ENCODE measurements at places on chromosomes 16 and 17.

GRCh38 chr17:74639704-74640151, 16.2 kb upstream of the CD300E start:
- no peak for DNase-seq

DNA sequence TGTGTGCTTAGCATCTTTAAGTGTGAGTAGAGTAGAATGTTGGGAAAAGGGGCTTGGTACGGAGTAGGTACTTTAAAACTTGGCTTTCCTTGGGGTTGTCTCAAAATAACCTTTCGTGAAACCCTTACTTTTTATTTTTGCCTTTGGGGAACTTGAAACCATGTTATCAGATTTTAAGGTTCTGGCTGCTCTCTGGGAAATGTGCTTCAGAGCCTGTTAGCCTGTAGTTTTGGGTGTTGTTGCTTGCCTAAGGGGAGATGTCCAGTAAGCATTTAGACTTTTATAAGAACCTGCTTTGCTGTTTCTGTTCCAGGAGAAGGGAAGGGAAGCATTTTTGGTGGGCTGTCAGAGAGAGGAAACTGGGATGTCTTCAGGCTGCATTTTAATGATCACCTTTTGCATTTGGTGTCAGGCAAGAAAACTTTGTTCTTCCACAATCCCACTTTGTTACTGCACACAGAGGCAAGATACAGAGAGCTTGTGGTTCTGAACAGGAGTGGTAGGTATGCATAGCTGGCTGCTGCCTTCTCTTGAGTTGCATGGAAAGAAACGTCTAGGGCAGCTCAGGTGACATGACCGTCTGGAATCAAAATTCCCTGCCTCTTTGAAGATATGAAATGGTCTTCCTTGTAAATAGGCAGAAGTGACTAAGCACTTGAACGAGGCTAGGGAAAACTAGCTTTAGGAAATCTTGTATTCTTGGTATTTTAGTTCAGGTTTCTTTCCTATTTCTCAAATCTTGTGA, 1.7 kb downstream of the RABEP1 start:
- no peak for DNase-seq

DNA sequence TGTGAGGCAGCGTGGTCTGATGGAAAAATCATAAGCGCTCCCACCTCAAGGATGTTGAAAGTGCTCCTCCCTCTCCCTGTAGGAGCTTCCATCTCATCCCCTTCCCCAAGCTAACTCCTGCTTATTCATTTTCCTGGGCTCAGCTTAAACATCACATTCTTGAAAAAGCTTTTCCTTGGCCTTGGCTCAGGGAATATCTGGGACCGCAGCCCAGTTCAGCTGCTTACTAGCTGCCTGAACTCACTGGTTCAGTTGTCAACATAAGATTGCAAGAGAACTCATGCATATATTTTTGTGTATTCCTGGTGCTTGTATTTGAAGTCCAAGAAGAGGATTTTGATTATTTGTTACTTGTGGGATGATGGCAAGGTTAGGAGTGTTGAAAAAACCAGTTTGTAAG, 91.5 kb downstream of the UTP18 start:
- DNase-seq: no peak

GRCh38 chr17:30969989-30970830, 629 bp upstream of the RNF135 start:
- DNase-seq: no peak

All from stimulated activated CD4-positive, alpha-beta T cell treated with anti-CD3 and anti-CD28 coated beads, Interleukin-4, amount 100 ng/mL, for 1 hour (primary cell).